ENCODE measurements at places on chromosomes 7 and 10.

DNA sequence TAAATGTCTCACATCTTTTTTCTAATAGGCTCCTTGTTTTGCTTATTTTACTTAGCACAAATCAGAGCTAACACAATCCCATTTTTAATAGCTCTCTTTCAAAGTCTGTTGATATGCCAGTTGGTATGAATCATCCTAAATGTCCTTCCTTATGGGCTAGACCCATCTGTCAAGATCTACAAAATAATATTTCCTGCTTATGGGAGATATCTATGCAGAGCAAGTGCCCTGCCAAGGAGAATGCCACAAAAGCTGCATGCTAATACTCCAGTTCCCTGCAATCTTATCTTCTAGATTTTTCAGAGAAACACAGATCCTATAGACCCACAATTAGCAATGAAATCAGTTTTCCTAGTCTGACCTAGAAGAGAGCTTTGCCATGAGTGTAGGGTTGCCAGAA is 230.8 kb upstream of the NPVF start:
- no peak for DNase-seq

DNA sequence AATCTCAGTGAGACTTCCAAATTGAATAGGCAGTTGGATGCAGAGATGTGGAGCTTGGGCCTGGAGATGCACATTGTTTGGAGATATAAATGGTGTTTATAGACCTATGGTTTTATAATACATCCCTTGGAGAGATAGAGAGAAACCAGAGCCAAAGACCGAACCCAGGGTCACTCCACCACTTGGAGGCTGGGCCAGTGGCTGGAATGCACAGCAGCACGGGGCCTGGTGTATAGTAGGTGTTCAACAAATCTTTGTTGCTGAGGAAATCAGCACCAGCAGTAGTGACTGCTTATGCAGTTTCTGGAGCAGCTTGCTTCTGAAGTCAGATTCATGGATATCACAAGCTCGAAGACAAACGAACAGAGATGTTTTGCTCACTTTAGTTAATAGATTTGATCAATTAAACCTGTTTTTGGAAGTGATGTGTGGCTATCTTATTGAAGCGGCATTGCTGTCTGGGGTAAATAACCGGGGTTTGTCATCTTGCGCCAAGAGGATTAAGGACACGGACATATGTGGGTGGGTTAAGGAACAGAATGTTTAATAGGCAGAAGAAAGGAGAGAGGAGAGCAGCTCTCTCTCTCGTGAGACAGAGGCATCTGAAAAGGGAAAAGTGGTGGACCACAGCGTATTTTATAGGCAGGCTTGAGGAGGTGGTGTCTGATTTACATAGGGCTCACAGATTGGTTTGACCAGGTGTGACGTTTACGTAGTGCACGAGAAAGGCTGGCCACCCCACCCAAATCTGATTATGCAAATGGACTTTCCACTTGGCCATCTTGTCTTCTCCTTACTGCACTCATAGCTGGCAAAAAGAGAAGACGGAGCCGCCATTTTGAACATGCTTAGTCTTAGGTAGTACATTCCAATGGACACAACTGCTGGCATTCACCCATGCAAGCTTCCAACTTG is 11.1 kb downstream of the RBP4 start:
- DNase-seq, result no peak

- no peak for DNase-seq
Observed at GRCh38 chr7:8035647-8036518, 67.3 kb downstream of the GLCCI1 start.

- DNase-seq, result no peak
Observed at GRCh38 chr10:114420811-114421485, 16.6 kb upstream of the AFAP1L2 start.

- no peak for DNase-seq
Observed at GRCh38 chr10:3010816-3011460, 56.4 kb upstream of the PFKP start.

DNA sequence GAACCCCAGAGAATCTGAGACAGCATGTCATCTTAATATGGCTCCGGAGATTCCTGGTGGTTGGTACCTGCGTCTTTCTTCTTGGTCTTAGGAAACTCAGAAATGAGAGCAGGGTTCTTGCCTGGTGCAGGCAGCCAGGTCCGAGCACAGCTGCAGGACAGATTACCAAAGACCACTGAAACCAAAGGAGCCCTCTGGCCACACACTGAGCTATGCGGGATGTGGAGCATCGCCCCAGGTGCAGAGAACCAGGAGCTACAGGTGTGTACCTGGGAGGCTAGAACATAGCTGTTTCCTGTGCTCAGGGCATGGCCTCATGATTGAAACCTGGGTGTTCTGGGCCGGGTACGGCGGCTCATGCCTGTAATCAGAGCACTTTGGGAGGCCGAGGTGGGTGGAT is 635.4 kb downstream of the CALN1 start:
- DNase-seq, result no peak

DNA sequence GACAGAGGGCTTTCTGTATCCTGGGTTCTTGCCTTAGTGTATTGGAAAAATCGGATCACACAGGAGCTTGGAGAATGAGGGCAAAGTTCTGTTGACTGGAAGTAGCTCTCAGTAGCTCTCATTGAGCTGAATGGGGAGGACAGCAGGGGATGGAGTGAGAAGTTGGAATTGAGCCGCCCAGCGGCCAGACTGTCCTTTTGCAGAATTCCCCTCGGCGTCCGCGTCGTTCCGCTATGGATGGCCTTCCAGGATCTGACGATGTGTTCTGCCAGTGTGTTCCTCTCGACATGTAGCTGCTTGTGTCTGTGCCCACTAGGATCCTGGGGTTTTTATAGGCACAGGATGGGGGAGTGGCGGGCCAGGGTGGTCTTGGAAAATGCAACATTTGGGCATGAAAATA is 351.8 kb upstream of the SEMA3A start:
- DNase-seq, result no peak

- DNase-seq, result no peak
Observed at GRCh38 chr10:64753516-64753915, 1232.3 kb downstream of the REEP3 start.
